ENCODE measurements at places on chromosomes 3 and 15.

DNA sequence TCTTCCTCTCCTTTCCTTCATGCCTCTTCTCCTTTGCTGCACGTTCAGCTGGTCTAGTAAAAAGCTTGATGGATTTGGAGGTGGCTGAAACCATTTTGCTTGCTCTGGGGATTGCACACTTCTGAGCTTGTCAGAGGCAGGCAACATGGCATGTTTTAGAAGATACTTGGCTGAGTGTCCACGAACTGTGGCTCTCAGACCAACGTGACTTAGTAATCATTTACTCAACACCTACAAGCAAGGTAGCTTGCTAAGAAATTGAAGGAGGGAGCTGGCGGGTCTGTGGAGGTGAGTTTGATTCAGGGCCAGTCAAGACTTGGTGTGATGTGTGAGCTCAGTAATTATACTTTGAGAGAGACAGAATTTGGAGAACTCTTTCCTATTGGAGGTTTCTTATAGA is 196.0 kb downstream of the LPP start:
- DNase-seq = no peak

DNA sequence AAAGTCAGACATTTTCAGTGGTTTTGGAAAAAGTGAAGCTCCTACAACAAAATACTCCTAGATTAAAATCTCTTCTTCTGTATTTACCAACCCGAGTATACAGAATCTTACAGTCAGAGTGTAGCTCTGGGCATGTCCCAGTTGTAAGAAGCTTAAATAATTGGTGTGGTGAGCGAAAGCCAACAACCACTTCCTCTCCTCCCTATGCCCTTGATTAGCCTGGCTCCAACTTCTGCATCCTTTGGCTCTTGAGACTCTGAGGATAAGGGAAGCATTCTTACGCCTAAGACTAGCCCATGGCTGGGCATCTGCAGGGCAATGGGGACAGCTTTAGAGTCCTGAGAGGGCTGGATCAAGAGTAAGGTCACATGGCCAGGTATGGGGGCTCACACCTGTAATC is 25.5 kb downstream of the RFT1 start:
- no peak for DNase-seq

GRCh38 chr3:79506751-79507150 is 261.0 kb downstream of the ROBO1 start:
- no peak for DNase-seq

DNA sequence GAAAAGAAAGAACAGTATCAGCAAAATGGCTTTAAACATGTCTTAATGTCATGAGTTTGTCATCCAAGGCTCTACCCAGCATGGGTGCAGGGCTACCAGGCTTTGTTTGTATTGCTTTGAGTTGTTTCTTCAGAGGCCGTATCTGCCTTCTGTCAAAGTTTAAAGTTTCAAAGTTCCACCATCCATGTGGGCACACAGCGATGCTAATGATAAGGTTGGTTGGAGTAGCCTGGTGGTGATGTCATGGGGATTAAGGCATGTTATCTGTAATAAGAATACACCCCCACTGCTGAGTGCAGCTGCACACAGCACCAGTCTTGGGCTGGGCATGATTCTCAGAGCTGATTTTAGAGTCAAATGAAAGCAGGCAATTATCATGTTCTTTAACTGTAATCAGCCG is 72.0 kb upstream of the LRTM1 start:
- DNase-seq = no peak

DNA sequence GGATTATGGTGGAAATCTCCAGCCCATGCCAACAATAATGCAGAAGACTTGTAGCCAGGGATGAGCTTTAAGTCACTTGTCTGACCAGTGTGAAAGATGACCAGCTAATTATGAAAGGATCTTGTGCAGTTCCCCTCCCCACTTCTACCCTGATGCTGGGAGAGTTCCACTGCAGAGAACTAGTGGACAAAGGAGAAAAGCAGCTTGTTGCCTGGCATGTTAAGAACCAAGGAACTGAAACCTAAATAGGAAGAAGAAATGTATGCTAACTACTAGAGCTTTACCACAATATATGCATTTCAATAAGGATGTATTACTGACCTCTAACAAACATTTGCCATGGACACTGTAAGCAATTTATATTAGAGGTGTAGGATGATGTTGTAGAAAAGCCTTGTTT is 52.2 kb upstream of the CSTA start:
- no peak for DNase-seq

DNA sequence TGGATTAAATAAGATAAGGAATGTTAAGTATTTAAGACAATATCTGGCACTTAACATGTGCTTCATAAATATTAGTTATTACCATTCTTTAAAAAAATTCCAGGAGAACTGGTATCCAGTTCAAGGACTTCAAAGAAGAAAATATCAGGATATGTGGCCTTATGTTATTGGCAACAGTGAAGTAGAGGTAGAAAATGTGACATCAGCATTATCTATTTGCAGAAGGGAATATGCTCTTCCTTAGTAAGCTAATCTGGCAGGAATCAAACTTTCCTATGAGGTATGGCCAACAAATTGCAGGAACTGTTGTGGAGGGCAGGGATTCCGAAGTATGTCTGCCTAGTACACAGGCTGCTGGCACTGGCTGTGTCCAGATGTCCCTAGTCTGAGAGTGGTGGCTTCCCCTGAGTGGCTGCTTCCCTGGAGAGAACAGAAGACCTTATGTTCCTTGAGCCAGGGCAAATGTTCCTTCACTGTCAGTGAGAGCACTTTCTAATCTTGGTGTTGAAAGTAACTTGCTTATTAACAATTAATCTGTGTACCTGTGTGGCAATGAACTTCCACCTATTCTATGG is 351.7 kb upstream of the THRB start:
- DNase-seq = no peak

DNA sequence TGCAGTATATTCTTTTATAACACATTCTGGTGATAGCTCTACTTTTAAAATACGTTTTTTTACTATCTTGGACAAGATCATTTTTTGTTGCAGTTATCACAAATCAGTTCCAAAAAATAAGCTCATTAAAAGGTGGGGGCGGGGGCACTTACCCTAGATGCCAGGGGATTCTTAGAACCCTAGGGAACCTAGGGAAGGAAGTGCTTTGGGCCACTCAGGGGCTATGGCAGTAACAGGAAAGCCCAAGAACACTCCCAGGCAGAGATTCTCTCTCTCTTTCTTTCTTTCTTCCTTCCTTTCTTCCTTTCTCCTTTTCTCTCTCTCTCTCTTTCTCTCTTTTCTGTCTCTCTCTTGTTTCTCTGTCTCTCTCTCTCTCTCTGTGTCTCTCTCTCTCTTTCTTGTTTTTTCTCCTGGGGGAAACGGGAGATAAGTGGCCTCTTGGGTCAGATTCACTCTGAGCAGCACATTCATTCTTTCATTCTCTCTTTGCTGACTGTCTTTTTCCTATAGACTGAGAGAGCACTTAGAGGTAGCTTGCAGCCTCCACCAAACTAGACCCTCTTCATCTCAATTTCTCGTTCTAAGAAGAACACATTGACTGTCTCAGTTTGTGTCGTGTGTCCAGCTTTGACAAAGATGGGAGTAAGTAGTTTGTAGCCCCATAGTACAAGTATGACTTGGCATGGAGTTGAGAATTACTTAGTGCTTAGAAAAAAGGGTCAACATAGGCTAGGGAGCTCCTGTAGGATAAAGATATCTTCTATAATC is 16.6 kb downstream of the SCAANT1 start:
- no peak for DNase-seq

GRCh38 chr3:78857494-78858111 is 910.2 kb downstream of the ROBO1 start:
- no peak for DNase-seq

GRCh38 chr15:60077581-60078359 is 73.7 kb downstream of the FOXB1 start:
- no peak for DNase-seq

GRCh38 chr15:33910741-33911140 is 57.6 kb upstream of the CHRM5 start:
- no peak for DNase-seq

GRCh38 chr3:10816019-10816862 is at the start of gene SLC6A11:
Gene SLC6A11 (plus strand): TSS chr3:10816228. CDS start chr3:10816266, 38 bp downstream.
- DNase-seq = no peak

DNA sequence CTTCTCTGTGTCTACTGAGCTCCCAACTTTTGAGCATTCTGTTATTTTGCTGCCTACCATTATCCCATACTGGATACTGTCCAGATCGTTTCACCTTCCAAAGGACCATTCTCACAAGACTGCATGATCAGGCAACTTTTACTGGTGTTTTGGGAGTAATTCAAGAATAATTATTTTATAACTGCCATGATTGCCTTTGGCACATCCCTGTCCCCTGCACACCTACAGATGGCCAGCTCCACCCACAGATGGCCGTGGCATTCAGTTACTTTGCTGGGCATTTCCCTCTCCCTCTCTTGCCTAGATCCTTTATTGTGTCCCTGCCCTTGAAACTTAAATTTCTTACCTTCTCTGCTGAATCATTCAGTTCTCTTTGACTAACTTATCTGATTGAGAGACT is 263.9 kb downstream of the DIPK2A start:
- no peak for DNase-seq

GRCh38 chr3:195259154-195259474 is 11.8 kb downstream of the XXYLT1 start:
- DNase-seq = no peak

DNA sequence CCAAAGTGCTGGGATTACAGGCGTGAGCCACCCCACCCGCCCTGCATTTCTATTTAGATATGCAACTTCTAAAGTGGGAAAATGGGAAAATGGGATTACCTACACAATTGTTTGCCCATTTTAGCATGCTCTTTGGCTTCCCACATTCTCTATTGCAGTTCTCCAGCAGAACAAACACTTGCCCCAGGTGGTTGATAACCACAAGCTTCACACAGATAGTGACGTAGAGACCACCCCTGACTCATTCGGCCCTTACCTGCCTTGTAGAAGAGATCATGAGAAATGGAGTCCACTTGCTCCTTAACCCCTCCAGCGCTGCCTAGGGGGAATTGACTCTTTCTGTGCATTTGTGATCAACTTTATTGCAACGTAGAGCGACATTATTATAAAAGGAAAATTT is 83.2 kb upstream of the RAP2B start:
- no peak for DNase-seq

DNA sequence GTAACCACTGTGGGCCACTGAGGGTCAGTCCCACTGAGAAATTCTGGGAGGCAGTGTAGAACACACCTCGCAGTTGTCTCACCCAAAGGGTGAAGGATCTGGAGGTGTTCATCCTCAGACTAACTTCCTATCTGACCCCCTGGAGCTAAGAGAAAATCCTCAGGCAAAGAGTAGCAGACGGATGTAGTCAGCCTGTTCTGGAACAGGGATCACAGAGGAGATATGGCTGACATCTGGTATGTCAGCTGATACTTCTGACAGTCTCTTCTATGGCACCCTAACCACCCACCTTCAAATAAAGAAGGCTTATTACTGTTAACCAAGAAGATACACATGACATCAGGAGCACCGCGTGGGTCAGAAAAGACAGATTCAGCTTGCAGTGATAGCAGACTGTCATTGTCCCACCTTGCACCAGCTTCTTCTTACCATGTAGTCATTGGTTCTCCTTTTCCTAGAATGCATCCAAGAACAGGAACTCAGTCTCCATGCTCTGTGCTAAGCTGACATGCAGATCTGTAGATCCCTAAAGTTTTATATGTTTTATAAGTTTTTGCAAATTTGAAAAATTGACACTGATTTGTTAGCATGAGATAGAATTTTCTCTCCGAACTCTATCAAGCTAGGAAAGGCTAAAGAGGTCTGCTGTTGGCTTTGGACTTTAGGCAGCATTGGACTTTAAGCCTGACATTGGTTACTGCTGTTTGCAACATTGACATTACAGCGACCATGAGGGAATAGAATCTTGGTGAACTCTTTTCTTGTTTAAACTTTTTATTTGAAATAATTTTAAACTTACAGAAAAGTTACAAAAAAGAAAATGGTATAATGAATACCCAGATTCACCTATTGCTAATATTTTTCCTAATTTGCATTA is 60.4 kb downstream of the KBTBD12 start:
- no peak for DNase-seq

- DNase-seq = no peak
Measured at GRCh38 chr3:179671747-179672242, 19.0 kb downstream of the USP13 start.

DNA sequence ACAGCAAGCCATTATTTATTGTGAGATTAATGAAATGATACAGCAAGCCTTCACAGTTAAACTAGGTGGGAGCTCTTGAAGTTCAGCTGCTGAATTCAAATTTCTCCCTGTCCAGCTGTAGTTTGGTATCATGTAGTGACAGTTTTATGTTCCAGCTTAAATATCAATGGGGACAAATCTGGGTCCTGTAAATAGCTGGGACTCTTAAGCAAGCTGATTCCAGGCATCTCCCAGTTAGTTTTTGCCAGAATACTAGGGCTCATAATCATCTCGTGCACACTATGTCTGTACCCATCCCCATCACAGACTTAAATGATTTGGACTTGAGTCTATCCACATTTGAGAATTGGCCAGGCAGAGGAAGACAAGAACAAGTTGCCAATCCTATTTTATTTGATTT is 27.9 kb upstream of the NIT2 start:
- DNase-seq = no peak

- DNase-seq = no peak
Measured at GRCh38 chr3:66211779-66212178, 9.0 kb upstream of the SLC25A26 start.

DNA sequence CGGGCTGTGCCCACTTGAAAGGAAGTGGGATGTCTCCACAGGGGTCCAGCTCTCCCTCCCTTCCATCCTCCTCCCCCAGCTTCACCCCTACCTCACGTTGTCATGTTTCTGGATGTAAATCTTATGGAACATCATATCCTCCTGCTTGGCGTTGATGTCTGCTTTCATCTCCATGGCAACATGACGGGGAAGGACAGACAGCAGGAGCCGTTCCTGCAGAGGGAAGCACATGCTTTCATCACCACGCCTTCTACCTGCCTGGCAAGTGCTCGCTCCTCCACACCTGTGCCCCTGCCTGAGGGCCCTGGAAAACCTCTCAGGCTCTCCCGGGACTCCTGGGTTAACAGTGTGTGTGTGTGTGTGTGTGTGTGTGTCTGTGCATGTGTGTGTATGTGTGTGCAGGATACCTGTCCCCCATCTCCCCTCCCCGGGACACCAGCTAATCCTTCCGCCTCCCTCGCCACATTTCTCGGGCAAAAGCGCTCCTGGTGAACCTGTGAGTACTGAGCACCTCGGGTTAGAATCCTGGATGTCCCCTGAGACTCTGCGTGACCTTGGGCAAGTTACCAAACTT is 101.1 kb downstream of the ADCY5 start:
- no peak for DNase-seq

All from stimulated activated CD4-positive, alpha-beta T cell treated with anti-CD3 and anti-CD28 coated beads, Interleukin-1b, Interleukin-23, amount 100 ng/mL, for 1 hour (primary cell).